NCI-H345 (cell line): ENCODE measurements at places on chromosomes 1 and 21.

DNA sequence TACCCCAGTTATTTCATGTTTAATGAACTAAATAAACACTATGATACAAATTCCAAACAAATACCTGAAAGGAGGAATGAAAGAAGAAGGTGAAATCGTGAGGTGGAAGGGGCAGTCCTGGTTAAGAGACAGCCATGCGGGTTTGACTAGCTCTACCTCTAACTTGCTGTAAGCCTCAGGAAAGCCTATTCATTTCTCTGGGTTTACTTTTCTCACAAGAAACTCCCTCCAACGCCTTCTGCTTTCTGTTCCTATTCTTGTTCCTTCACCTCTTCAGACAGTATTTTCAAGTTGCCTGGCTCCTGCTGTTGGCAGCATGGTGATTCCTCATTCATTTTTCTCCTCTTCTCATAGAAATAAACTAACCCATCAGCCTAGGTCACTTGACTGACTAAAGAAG, 92.4 kb downstream of the NTPCR start:
- DNase-seq, result no peak

- DNase-seq, result no peak
Measured at GRCh38 chr1:215118081-215118480, 35.5 kb downstream of the KCNK2 start.

DNA sequence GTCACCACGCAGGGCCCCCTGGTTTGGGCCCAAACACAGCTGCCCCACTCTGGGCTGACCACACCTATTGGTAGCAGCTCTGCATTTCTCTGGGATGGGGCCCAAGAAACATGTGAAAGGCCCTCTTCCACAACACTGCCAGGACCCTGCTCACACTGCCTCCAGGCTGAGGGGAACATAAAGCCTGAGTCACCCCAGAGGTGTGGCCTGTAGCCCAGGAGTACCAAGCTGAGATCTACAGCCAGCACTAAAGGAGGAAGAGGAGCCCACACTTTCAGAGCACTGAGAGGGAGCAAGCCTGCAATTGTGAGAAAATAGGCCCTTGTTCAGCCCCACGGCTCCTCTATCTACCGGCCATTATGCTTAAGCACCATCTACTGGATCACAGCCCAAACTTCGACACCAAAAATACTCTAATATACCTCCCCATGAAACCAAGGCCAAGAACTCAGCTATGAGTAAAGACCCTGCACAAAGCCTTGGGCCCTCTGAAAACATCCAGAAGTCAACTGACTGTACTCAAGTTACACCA, 14.4 kb upstream of the OR2T10 start:
- DNase-seq, result no peak

- DNase-seq, result no peak
Measured at GRCh38 chr1:2806591-2806990, 5.1 kb upstream of the TTC34 start.

DNA sequence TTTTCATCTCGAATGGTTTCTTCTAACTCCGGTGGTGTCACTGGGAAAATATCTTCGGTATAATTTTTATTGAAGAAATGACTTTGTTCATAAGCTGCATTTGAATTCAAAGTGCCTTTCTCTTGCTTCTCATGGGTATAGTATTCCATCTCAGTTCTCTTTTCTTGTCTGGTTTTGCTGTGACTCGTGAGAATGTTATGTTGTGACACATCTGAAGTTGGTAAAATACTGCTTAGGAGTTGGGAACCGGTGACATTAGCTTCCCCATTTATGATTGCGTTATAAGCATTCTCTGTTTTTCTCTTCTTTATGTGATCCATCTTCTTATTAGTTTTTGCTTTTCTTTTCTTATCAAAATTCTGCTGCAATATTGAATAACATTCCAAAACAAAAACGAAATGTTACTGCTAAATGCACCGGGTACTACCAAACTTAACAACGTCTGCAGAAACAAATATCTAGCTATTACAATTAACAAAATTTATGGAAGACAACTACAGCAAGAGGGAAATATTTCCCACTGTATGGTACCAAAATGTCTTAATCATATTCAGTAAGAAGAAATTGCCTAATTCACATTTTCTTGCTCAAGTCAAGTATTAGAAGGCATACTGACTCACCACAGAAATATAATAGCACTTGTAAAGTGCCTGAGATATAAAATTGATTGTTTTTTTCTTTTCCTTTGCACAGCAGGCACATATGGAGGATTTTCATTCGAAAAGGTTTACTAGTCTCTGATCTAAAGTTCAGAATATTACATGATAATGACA, 15.5 kb downstream of the LRIF1 start:
- no peak for DNase-seq

- DNase-seq, result no peak
Measured at GRCh38 chr1:204545881-204546280, 29.7 kb downstream of the MDM4 start.

- no peak for DNase-seq
Measured at GRCh38 chr1:59685101-59685500, 129.6 kb upstream of the HOOK1 start.

GRCh38 chr1:47841356-47841755, 155.8 kb downstream of the TRABD2B start:
- no peak for DNase-seq

- no peak for DNase-seq
Measured at GRCh38 chr1:115726570-115726969, 41.9 kb downstream of the CASQ2 start.
